ENCODE measurements at places on chromosomes 12 and 14. TPM values are rescaled to one million over a fixed set of nuclear protein-coding genes. Genes with fewer than 3 reads are reported as not detected.

DNA sequence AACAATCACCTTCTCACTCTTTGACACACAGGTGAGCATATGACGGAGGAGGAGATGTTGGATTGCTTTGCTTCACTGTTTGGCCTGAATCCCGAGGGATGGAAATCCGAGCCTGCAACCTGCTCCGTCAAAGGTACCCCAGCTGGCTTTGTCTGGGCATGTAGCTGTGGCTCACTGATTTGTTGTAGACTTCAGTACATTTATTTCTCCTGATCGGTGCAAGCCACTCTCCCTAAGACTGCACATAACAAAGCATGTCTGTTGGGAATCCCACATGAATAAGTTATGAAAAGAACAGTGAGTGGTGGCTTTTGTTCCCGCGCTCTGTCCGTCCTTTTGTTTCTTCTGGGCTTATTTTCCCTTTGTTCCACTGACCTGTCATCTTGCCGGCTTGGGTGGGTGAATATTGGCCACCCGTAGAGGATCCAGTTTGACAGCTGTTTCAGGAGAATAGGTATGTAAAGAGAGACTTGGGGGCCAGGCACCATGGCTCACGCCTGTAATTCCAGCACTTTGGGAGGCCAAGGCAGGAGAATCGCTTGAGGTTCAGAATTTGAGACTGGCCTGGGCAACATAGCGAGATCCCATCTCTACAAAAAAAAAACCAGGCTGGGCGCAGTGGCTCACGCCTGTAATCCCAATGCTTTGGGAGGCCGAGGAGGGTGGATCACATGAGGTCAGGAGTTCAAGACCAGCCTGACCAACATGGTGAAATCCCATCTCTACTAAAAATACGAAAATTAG, 20.0 kb upstream of the BCL7A start:
- no peaks in the 10 kb centered on the region for H3K27me3 ChIP-seq
- H3K27ac ChIP-seq = no peak overlapping the region
- no peaks in the 10 kb centered on the region for H3K36me3 ChIP-seq

DNA sequence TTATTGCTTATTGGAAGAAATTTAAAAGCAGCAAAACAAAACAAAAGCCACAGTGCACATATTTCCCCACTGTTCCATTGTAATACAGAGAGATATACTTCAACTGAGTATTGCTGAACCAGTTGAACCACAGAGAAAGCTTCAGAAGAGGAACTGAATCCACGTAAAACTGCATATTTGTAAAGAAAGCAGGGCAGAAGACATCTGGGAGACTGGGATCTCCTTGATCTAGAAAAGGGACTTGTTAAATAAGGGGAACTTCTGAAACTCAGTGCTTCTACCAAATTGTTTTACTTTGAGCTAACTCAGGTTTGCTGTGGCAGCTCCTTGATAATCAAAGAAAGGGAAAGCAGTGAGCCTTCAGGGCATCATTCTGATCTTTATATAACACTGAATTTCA, 411.1 kb upstream of the MDGA2 start:
- no peak overlapping the region for H3K4me3 ChIP-seq
- no peaks in the 10 kb centered on the region for H3K27me3 ChIP-seq
- no peaks in the 10 kb centered on the region for H3K36me3 ChIP-seq
- no peak for DNase-seq
- H3K4me1 ChIP-seq = no peaks in the 10 kb centered on the region

Gene HOXC9
- 0.24 TPM for polyA plus RNA-seq

DNA sequence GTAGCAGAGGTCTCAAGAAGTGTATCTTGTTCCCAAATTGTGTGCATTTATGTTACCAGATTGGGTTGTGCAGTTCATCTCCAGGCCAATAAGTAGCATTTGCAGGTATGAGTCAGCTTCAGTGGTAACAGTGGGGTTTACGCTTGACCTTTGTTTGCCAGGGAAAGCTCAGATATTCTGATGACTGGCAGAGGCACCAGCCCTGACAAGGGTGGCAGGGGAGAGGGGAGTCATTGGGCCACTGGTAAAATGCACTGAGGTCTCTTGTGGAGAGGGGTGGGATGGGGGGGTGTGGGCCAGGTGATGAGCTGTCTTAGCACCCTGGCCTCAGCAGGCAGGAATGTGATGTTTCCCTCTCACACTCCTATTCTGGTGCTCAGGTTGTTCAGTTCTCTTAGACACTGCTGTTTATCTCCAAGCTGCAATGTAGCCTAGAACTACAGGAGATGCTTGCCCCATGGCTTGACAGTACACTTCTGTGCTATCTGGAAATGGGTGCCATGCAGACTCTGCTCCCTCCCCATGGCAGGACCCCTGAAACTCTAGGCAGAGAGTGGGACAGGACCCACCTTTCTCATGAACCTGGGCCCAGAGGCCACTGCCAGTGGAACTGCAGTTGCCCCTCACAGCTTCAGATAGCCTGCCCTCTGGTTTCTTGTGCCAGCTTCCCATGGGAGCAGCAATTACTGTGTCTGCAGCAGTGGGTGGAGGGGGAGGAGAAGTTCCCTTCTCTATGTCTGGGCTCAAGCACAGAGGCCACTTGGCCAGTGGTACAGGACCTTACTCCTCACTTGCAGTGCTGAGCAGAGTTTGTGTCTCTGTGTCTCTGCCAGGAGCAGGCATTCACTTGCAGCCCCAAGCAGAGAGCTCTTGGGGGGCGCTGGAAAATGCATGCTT, 31.9 kb downstream of the USP15 start:
- no peak overlapping the region for H3K27ac ChIP-seq
- H3K4me3 ChIP-seq = no peak overlapping the region
- H3K36me3 ChIP-seq = no peaks in the 10 kb centered on the region
- peak; percentile 63 for DNase-seq

Gene GALC
- polyA plus RNA-seq = 13.3 TPM

Gene EML1
- polyA plus RNA-seq = 25.5 TPM

- H3K4me1 ChIP-seq = peaks cover 11% of the 10 kb centered on the region
- no peaks in the 10 kb centered on the region for H3K36me3 ChIP-seq
- H3K27ac ChIP-seq = no peak overlapping the region
- no peak overlapping the region for H3K4me3 ChIP-seq
- H3K27me3 ChIP-seq = no peaks in the 10 kb centered on the region
These were observed 36.3 kb upstream of the CDK17 start for GRCh38 chr12:96436366-96437170.

GRCh38 chr14:22412926-22413411, 176.1 kb downstream of the DAD1 start:
- no peak overlapping the region for H3K4me3 ChIP-seq
- H3K27ac ChIP-seq = no peak overlapping the region
- H3K27me3 ChIP-seq = peaks cover 2% of the 10 kb centered on the region
- H3K4me1 ChIP-seq = no peaks in the 10 kb centered on the region

GRCh38 chr12:122356192-122356635, 66.3 kb downstream of the CLIP1 start:
- no peaks in the 10 kb centered on the region for H3K27me3 ChIP-seq
- DNase-seq = peak; percentile 86
- H3K27ac ChIP-seq = no peak overlapping the region
- no peaks in the 10 kb centered on the region for H3K4me1 ChIP-seq
- no peak overlapping the region for H3K4me3 ChIP-seq

Gene IL22
- not detected for polyA plus RNA-seq

DNA sequence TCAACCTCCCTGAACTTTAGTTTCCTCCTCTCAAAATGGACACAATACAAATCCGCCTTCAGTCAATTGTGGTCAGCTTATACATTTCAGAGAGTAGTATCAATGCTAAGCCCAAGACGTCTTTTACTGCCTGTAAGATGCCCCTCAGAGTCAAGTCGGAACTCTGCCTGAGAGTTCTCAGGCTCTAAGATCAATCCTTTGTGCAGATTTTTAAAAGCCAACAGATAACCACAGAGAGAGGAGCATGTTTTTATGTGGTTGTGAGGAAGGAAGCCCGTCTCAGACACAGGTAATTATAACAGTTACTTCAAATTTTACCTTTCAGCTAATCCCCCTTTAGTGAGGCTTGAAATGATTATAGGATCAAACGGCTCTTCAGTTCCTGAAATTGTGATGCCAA, 91.6 kb downstream of the HELB start:
- no peak overlapping the region for H3K4me3 ChIP-seq
- H3K27me3 ChIP-seq = no peaks in the 10 kb centered on the region
- H3K36me3 ChIP-seq = no peaks in the 10 kb centered on the region
- H3K4me1 ChIP-seq = no peaks in the 10 kb centered on the region
- DNase-seq = no peak

DNA sequence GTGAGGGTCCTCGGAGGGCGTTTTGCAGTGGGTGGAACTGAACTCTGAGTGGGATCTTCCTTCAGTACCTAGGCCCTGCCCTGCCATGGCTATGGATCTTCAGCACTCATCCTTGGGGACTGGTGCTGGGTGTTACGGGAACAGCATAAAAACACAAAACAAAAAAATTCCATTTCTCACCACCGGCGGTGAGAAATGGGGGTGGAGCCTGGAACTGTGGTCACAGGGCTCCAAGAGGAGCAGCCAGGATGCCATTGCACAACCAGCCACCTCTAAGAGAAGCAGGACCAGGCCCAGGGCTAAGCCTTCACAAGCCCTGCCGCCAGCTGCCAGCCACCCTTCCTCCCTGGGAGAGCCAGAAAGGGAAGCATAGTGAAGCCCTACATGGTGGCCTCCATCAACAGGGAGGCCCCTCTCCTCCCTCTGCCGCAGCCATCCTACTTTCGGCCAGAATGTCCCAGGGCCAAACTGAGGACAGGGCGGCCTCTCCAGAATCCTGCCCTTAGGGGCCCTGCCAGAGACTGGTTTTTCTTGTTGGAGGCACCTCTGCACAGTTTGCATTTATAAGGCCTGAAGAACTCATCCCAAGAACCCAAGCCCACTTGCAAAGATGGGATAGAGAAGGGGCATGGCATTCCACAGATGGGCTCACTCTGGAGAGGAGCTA, 76.5 kb downstream of the VCPKMT start:
- peak overlapping the region; percentile 91 for H3K27ac ChIP-seq
- peak; percentile 69 for DNase-seq
- no peaks in the 10 kb centered on the region for H3K36me3 ChIP-seq
- H3K4me1 ChIP-seq = peaks cover 33% of the 10 kb centered on the region
- H3K4me3 ChIP-seq = no peak overlapping the region
- no peaks in the 10 kb centered on the region for H3K27me3 ChIP-seq

DNA sequence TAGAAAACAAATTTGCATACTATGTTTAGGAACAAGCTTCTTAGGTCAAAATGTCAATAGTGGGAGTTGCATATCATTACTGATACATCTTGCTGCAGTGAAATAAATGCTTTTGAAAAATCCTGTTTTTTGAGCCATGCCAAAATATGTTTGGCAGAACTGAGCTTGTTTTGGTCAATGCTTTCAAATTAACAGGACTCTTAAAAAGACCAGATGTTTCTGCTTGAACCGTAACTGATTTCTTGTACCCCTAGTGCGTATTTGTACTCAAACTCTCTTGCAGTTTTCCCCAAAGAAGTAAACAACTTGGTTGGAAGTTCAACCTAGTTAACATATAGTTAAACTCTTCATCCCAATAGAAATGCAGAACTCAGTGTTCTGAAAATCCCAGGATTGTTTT, 3.4 kb downstream of the TRHDE start:
- no peaks in the 10 kb centered on the region for H3K4me1 ChIP-seq
- H3K4me3 ChIP-seq = peak overlapping the region; percentile 27
- H3K27ac ChIP-seq = no peak overlapping the region
- H3K36me3 ChIP-seq = no peaks in the 10 kb centered on the region
- no peak for DNase-seq

GRCh38 chr12:85923767-85924331, 49.8 kb downstream of the NTS start:
- H3K4me1 ChIP-seq = no peaks in the 10 kb centered on the region
- H3K27ac ChIP-seq = no peak overlapping the region
- H3K27me3 ChIP-seq = no peaks in the 10 kb centered on the region
- no peaks in the 10 kb centered on the region for H3K36me3 ChIP-seq
- peak; percentile 59 for DNase-seq
- no peak overlapping the region for H3K4me3 ChIP-seq

Gene CNPY2
- 124 TPM for polyA plus RNA-seq

DNA sequence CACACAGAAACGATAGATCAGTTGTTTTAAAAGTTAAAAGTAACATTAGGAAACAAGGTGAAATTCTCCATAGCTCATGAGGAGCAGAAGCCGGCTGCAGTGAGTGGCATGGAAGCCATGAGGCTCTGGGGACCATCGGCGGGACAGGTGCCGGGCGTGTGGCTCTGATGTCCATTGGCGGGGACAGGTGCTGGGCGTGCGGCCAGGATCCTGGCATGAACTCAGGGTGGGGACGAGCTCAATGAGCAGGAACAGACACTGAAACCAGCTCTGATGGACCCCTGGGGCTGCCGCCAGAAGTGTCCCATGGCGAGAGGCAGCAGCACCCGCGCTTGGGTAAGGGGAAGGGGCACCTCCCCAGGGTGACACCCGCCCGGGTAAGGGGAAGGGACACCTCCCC, 75.1 kb downstream of the NOC4L start:
- H3K27me3 ChIP-seq = no peaks in the 10 kb centered on the region
- no peaks in the 10 kb centered on the region for H3K36me3 ChIP-seq
- no peak overlapping the region for H3K4me3 ChIP-seq

- H3K4me3 ChIP-seq = no peak overlapping the region
- no peak for DNase-seq
- no peaks in the 10 kb centered on the region for H3K36me3 ChIP-seq
- no peaks in the 10 kb centered on the region for H3K4me1 ChIP-seq
These were observed 614.3 kb upstream of the MDGA2 start for GRCh38 chr14:48289701-48290100.

DNA sequence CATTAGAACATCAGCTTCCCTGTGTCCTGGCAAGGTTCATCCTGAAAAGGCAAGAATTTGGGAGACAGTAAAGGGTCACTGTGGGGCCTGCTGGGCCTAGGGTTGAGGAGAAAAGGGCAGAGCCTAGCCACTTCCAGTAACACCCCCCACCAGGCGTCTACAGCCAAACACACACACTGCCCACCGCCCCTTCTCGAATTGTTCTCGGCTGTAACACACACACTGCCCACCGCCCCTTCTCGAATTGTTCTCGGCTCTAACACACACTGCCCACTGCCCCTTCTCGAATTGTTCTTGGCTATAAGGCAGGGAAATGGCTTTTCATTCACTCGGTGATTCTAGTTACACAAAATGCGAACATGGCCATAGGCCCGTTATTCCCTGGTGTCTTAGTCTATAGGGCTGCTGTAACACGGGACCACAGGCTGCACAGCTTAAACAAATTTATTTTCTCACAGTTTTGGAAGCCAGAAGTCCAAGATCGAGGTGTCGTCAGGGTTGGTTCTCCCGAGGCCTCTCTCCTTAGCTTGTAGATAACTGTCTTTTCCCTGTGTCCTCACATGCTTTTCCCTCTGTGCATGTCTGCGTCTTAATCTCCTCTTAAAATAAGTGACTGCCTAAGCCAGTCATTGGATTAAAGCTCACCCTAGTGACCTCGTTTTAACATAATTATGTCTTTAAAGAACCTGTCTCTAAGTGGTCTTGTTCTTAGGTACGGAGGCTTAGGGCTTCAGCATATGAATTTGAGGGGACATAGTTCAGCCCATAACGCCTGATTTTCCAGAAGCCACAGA, 171.0 kb downstream of the ADGRD1 start:
- no peak for DNase-seq
- H3K27ac ChIP-seq = no peak overlapping the region
- no peak overlapping the region for H3K4me3 ChIP-seq
- no peaks in the 10 kb centered on the region for H3K36me3 ChIP-seq
- no peaks in the 10 kb centered on the region for H3K27me3 ChIP-seq
- no peaks in the 10 kb centered on the region for H3K4me1 ChIP-seq

DNA sequence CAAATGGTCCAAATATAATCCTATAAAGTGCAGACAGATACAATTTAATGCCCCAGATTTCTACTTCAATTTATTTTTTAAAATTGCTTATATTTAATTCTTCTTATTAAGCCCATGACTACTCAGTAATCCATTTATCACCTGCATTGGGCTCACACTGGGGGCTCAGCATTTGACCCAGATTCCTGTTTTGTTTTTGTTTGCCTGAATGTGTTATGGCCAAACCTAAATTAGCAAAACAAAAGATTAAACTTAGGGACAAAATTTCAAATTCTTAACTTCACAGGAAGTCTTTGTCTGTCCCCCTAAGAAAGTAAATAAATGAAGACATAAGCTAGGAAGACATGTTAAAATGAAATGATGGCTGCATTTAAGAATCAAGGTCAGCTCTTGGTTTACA, 322.3 kb downstream of the RMST start:
- DNase-seq = no peak
- no peak overlapping the region for H3K4me3 ChIP-seq

All from fibroblast of lung (primary cell).